ENCODE measurements at places on chromosomes 7 and 10.
A peak's percentile ranks its signal among the peaks of the same experiment; 100 is the strongest.

DNA sequence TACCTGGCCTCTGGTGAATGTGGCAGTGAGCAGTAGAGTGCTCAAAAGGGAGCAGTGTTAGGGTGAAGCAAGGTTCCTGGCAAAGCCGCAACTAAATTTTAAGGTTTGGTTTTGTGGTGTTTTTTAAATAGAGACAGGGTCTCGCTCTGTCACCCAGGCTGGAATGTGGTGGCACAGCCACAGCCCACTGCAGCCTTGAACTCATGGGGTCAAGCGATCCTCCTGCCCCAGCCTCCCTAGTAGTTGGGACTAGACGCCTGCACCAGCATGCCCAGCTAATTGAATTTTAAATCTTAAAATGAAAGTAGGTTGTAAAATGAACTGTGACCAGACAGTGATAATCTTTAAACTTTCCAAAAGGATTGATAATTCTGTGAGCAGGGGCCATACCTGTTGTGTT is 130.4 kb downstream of the CCNY start:
- DNase-seq, result no peak

- no peak for DNase-seq
These were observed 114.2 kb upstream of the DGKB start for GRCh38 chr7:15016766-15017165.

- no peak for DNase-seq
These were observed 765.6 kb upstream of the GHITM start for GRCh38 chr10:83373671-83374070.

DNA sequence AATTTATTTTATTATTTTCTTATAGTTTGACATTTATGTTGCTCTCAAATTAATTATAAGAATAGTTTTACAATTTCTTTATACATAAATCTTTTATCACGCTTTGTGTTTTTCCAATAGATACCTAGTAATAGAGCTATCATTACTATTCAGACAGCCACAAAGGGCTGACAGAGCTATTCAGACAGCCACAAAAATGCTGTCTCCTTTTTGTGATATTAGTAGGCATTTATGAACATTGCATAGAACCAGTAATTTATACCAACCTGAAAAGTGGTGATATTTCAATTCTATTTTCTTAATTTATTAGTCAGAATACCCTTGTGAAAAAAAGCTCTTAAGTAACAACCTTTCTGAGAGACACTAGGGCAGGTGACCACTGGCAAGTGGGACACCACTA is 34.2 kb upstream of the IGFBP3 start:
- no peak for DNase-seq

DNA sequence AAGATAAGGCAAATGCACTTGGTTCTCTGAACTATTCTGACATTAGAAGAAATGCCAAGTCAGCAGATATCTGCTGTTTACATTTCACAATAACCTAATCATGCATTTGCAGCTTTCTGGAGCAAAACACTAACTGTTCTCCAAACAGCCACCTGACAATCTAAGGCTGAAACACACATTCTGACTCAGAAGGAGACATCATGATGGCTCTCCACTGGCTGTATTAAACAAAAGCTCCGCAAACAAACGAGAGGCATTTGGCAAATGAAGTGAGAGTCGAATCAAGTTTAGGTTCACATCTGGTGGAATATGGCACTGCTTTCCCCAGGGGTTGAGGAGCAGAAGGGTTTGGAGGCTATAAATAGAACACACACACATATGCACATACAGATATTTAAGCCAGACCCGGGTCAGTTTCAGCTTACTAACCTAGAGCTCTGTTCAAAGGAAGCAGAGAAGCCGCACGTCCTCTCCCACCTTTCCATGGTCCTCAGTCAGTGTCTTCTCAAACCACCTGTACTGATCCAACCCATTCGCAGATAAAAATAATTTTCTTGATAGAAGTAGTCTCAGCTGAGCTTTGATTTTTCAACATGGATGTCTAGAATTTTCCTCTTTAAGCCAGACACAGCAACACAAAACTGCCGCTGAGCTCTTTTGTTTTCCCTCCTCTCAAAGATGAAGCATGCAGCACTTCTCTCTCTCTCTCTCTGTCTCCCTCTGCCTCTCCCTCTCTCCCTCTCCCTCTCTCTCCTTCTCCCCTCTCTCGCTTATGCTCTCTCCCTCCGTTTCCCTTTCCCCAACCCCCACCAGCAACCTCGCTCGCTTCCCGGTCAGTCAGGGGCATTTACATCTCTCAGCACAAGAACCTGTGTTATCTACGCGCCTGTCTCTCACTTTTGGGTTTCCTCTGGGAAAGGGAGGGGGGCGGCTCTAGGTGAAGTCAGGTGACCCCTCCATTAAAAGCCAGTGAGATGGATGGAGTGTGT is 682.8 kb downstream of the MAGI2 start:
- DNase-seq, result peak; percentile 24

- peak; percentile 82 for DNase-seq
These were observed 2.0 kb downstream of the IFRD1 start for GRCh38 chr7:112452102-112452888.

GRCh38 chr10:1374511-1375345 is 318.5 kb downstream of the WDR37 start:
- DNase-seq, result no peak

GRCh38 chr10:77455561-77455960 is 182.0 kb downstream of the KCNMA1 start:
- DNase-seq, result no peak

GRCh38 chr7:121394709-121395140 is 1.4 kb downstream of the FAM3C start:
- DNase-seq, result peak; percentile 45

DNA sequence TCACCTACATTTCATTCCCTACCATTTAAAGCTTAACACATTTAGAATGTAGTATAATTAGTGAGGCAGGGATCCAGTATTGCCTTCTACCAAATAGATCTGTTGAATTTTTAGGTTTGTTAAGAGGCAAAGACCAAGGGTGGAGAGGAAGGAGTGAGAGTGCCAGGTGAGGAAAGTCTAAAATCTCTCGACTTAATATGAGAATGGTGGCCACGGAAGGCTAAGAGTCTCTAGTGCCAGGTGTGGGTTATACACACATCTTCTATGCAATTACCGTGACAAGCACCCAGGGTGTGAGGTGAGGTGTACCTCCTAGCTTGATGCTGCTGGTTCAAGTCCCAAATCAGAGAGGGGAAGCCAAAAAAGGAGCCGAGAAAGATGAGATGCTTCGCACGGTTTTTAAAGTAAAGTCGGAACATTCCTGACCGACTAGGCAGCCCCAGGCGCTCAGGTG is 439 bp downstream of the IQUB start:
- peak; percentile 2 for DNase-seq

DNA sequence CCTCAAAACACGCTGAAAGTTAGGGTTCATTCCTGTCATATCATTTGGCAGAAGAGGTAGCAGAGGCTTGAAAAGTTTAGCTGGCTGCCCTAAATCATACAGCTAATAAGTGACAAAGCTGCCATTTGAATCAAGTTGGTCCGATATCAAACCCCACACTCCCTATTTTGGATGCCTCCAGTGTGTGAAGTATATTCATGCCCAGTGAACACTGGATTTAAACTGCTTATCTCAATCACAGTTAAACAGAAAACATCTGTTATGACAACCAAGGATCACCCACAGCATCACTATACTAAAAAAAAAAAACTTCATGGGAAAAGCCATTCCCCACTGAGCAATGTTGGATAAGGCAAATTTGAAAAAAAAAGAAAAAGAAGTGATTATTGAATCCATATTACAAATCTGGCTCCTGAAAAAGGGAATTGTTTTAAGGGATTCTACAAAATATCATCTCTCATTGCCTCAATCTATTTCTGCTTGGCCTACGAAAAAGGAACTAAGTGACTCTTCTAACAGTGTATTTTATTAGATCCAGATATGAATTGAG is 48.3 kb downstream of the ABCB1 start:
- no peak for DNase-seq

- DNase-seq, result no peak
These were observed 43.2 kb downstream of the GSDME start for GRCh38 chr7:24713850-24714675.

DNA sequence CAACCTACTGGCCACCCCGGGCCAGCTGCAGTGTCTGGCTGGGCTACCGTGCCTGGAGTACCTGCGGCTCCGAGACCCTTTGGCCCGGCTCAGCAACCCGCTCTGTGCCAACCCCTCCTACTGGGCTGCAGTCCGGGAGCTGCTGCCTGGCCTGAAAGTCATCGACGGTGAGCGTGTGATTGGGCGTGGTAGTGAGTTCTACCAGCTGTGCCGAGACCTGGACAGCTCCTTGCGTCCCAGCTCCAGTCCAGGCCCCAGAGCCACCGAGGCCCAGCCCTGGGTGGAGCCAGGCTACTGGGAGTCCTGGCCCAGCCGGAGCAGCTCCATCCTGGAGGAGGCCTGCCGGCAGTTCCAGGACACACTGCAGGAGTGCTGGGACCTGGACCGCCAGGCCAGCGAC is 4.2 kb downstream of the RARRES2 start:
- DNase-seq, result no peak

DNA sequence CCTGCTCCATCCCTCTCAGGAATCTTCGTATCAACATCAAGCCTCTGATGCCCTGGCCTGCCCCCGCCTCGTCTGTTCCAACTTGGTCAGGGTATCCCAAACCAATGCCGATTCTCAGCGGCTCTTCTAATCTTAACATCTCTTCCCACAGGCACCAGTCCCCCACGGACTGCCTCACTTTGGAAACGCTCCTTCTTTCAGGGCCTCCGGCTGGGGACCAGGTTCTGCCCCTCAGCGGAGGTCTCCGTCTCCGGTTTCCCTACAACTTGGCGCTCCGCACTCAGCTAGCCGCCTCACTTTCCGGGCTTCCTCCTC is 488 bp downstream of the ABCF2 start:
- no peak for DNase-seq

DNA sequence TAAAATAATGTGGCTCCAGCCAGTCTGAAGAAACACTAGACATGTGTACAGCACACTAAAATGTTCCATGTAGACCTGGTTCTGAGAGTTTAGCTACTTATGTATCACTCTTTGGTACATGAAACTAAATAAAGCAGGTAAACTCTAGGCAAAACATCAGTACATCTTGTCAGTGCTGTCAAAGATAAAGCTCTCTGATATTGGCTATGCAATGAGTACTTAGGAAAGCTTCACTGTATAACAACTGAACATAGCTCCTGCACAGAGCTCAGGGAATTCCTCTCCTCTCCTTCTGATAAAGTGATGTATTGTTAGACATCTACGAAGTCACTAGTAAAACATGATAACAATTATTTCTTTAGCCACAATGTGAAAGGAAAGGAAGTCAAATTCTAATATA is 3.5 kb downstream of the LRRN3 start:
- no peak for DNase-seq

DNA sequence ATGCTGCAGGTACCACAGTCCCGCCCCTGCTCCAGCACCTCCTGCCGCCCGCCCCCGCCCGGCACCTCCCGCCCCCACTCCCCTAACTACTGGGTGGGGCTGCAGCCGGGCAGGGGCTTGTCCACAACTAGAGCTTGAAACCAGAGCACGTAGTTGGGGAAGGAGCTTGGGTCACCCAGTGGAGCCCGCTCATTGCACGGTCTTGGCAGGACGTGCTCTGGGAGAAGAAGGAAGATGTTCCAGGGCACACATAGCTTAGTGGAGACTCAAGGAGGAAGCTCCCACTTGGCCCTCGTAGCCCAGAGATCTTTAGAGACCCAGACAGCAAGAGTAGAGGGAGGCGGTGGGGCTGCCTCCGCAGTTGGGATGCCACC is 692 bp downstream of the IGFBP1 start:
- DNase-seq, result no peak

DNA sequence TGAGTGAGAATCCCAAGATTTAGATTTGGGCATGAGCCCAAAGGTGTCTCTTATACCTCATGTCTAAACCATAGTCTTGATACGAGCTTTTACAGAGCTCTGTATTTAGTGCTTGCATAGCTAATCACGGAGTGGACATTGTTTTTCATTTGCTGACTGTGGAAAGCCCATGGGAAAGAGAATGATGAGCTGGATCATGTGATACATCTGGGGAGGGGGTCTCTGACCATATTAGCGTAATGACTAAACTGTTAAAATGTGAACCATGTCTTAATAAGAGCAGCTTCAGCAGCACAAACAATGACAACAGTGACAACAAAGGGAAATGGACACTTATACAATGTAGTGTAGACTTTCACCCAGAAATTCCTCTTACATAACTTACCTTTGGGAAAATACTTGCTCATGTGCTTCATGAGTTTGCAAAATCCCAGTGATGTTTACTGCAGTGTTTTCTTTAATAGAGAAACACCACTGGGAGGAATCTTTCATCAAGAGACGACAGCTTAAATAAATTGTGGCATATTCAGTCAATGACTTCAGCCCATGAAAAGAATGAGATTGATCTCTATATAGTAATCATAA is 44.0 kb upstream of the ITGB1 start:
- no peak for DNase-seq

DNA sequence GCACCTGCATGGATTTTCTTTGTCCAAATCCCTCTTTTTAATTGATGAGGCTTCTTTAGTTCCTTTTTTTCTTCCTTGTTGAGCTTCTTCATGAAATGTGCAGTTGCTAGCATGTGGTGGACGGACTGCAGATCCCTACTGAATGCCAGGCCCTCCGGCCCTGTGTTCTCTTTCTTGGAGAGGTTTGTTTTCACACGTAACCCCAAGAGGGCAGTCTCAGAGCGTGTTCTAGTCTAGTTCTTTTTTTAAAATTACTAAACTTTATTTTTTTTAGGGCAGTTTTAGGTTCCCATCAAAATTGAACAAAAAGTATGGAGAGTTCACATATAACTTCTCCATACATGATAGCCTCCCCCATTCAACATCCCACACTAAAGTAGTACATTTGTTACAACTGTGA is 190.0 kb downstream of the CFTR start:
- peak; percentile 24 for DNase-seq

DNA sequence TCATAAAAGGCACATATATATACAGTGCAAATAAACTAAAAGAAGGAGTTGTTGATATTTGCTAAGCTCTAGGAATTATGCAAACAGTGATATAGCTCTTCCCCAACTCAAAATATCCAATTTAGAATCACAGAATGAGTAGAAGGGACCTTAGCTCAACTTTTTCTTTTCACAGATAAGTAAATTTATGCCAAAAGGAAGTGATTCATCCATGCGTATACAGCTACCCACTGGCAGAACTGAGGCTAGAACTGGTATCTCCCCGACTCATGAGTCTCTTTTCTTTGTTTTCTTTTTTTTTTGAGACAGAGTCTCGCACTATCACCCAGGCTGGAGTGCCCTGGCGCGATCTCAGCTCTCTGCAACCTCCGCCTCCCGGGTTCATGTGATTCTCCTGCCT is 54.2 kb upstream of the SVIL start:
- peak; percentile 79 for DNase-seq
